ENCODE measurements at places on chromosomes 6 and 20. TPM values are rescaled to one million over a fixed set of nuclear protein-coding genes. Genes with fewer than 3 reads are reported as not detected.

DNA sequence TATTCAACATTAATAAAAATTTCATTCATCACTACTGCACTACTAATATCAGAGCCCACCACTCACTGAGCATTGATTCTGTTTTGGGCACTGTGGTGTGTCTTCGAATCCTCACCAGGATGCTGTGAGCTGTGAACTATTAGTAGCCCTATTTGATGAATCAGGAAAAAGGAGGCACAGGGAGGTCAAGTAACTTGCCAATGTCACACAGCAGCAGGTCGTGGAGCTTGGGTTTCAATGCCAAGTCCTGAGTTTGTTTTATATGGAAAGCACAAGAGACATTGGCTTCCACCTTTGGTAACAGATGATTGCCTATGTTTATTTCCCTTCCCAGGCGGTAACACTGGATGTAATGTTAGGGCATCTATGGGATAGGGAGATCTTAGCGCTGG is 15.0 kb downstream of the NQO2 start:
- no peaks in the 10 kb centered on the region for H3K27me3 ChIP-seq
- H3K4me3 ChIP-seq: no peak overlapping the region
- H3K36me3 ChIP-seq: peaks cover 91% of the 10 kb centered on the region
- no peak for DNase-seq
- H3K4me1 ChIP-seq: peaks cover 11% of the 10 kb centered on the region

Gene OR2J3
- total RNA-seq: not detected

DNA sequence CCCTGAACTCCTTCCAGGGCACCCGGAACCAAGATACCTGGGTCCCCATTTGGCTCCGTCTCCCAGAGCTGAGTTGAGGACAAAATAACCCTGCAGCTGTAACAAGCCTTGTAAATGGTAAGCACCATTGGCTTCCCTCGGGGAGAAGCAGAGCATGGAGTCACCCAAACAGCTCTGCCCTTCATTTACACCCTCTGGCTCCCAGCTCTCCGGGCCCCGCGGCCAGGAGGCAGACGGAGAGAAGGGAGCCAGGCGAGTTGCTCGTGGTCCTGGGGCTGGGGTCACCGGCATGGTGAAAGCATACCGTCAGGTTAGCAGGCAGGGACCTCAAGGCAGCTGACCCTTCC is 2.1 kb downstream of the TFEB start:
- no peaks in the 10 kb centered on the region for H3K27me3 ChIP-seq
- H3K4me3 ChIP-seq: peak overlapping the region; percentile 99
- H3K36me3 ChIP-seq: no peaks in the 10 kb centered on the region
- peak overlapping the region; percentile 100 for H3K27ac ChIP-seq

GRCh38 chr6:162467679-162468078 is 259.9 kb downstream of the PRKN start:
- H3K27me3 ChIP-seq: no peaks in the 10 kb centered on the region
- peak overlapping the region; percentile 82 for H3K27ac ChIP-seq
- H3K4me3 ChIP-seq: no peak overlapping the region
- peaks cover 15% of the 10 kb centered on the region for H3K4me1 ChIP-seq
- peak; percentile 44 for DNase-seq

- no peaks in the 10 kb centered on the region for H3K4me1 ChIP-seq
- no peaks in the 10 kb centered on the region for H3K36me3 ChIP-seq
These were observed 80.5 kb upstream of the FRMD1 start for GRCh38 chr6:168159506-168159905.

DNA sequence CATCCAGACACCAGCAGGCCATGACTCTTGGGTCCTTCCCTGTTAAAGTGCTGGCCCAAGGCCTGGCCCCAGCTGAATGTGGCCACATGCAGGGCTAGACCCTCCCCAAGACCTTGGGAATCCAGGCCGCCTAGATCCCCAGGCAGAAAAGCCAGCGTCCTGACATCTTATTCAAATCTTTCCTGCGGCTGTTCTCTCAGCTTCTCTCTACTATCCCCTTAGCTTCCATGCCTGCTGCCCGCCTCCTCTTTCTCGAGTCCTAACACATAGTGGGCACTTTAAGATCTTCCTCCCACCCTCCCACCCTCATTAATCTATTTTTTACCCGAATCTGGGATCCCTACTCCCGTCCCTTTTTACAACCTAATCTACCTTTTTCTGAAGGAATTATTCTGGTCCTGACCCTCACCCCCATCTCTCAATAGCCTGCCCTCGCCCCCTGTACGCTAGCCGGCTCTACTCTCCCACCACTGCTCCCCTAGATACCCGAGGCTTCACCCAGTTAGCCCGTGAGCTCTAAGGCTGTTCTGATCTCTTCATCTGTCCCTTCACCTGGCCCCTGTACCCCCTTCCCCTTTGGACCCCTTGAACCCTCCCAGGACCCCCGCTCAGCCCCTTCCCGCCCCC is at the start of gene CCHCR1:
Gene CCHCR1, minus strand, starts transcription at position 290 of the 627 bp plus-strand sequence. Its CDS starts 202 bp downstream, at position 88.
- peak within 1 kb of the TSS; percentile 79 for H3K27ac ChIP-seq
- H3K27me3 ChIP-seq: no peaks in the 10 kb centered on the region
- DNase-seq: no peak
- H3K36me3 ChIP-seq: peaks cover 19% of the 10 kb centered on the region
- peaks cover 31% of the 10 kb centered on the region for H3K4me1 ChIP-seq

Gene B4GALT5
- 31.0 TPM for total RNA-seq

DNA sequence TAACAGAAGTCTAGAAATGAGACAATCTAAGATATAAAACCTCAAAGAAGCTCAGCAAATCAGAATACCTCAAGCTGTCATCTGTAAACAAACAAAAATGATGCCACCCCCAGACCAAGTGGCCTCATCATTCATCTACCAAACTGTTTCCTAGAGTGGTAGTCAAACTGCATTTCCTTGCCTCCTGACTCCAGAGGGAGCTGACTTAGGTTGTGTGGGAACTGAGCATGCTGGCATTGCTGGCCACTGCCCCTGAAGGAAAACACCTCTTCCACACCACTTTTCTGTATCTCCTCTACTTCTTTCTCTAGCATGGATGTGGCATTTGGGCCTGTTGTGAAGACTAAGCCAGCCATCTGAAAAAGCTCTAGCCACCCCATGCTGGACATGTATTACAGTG is 56.3 kb downstream of the ZHX3 start:
- peaks cover 11% of the 10 kb centered on the region for H3K36me3 ChIP-seq
- no peaks in the 10 kb centered on the region for H3K27me3 ChIP-seq
- no peak overlapping the region for H3K4me3 ChIP-seq
- H3K27ac ChIP-seq: peak overlapping the region; percentile 61
- DNase-seq: no peak

Gene CGA
- total RNA-seq: not detected

GRCh38 chr6:108193835-108194234 is 28.0 kb downstream of the NR2E1 start:
- DNase-seq: no peak
- no peak overlapping the region for H3K27ac ChIP-seq
- no peaks in the 10 kb centered on the region for H3K4me1 ChIP-seq
- no peak overlapping the region for H3K4me3 ChIP-seq
- peaks cover 60% of the 10 kb centered on the region for H3K27me3 ChIP-seq

DNA sequence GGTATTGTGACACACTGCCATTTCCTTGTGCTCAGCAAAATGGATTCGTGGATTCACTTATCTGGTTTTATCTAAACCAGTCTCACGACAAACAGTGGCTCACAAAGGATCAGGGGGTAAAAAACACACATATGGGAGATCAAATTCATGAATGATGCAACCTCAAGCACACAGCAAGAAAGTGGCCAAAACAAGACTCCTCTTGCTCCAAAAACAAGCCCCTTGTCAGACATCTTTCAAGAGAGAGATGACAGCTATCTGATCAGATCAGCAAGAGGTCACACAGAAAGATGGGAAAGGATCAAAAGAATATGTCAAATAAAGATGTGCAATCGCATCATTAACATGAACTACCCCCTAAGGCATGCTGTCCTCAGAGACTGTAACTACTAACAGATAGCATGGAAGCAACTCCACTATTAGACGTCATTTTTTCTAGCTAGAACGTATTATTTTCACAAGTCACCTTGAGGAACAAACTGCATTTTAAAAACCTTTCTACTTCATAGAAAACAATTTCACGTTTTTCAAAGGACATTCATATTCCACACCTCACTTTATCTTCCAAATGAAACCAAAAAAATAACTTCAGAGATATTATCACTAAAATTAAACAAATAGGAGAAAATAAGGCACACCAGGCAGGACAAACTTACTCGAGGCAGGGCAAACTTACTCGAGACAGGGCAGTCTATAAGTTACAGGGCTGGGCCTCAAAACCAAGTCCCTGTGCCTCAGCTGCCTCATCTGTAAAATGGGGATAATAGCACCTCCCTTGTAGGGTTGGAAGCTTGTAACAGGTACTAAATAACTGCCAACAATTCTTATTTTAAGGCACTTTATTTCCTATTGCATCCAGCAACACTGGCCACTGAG is 122.3 kb downstream of the PREX1 start:
- DNase-seq: no peak
- H3K27me3 ChIP-seq: no peaks in the 10 kb centered on the region
- peaks cover 6% of the 10 kb centered on the region for H3K36me3 ChIP-seq
- H3K4me1 ChIP-seq: peaks cover 40% of the 10 kb centered on the region

Gene MAD2L1BP
- 27.6 TPM for total RNA-seq

- peaks cover 14% of the 10 kb centered on the region for H3K36me3 ChIP-seq
- no peak overlapping the region for H3K27ac ChIP-seq
- DNase-seq: no peak
- H3K27me3 ChIP-seq: no peaks in the 10 kb centered on the region
- H3K4me3 ChIP-seq: no peak overlapping the region
These were observed 242.3 kb downstream of the TMEM242 start for GRCh38 chr6:157080986-157081391.

GRCh38 chr20:35468671-35469334 is 13.4 kb downstream of the CEP250 start:
- H3K27me3 ChIP-seq: no peaks in the 10 kb centered on the region
- DNase-seq: no peak
- H3K4me3 ChIP-seq: no peak overlapping the region
- H3K27ac ChIP-seq: no peak overlapping the region

- DNase-seq: no peak
- peaks cover 14% of the 10 kb centered on the region for H3K4me1 ChIP-seq
- no peak overlapping the region for H3K27ac ChIP-seq
- H3K4me3 ChIP-seq: no peak overlapping the region
- no peaks in the 10 kb centered on the region for H3K36me3 ChIP-seq
- H3K27me3 ChIP-seq: peaks cover 4% of the 10 kb centered on the region
These were observed 169.7 kb downstream of the PHF3 start for GRCh38 chr6:63805345-63805744.

DNA sequence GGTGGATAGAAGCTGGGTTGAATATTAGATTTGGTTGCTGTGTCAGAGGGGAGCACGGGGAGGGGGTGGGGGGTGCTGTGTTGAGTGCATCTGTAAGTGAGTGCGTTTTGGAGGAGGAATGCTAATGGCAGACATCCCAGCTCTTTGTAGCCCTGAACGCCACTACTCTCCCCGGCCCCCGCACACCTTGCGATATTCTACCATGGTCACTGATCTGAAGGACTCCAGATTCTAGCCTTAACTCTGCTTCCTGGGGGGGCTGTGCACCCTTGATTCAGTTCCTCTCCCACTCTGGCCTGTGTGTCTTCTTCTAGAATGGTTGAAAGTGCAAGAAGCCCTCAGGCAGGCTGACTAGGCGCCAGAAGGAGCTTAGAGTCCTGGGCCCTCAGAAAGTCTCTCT is 7.1 kb downstream of the GLP1R start:
- H3K27ac ChIP-seq: no peak overlapping the region
- H3K36me3 ChIP-seq: peaks cover 4% of the 10 kb centered on the region
- peaks cover 23% of the 10 kb centered on the region for H3K27me3 ChIP-seq
- H3K4me1 ChIP-seq: peaks cover 57% of the 10 kb centered on the region
- H3K4me3 ChIP-seq: no peak overlapping the region

DNA sequence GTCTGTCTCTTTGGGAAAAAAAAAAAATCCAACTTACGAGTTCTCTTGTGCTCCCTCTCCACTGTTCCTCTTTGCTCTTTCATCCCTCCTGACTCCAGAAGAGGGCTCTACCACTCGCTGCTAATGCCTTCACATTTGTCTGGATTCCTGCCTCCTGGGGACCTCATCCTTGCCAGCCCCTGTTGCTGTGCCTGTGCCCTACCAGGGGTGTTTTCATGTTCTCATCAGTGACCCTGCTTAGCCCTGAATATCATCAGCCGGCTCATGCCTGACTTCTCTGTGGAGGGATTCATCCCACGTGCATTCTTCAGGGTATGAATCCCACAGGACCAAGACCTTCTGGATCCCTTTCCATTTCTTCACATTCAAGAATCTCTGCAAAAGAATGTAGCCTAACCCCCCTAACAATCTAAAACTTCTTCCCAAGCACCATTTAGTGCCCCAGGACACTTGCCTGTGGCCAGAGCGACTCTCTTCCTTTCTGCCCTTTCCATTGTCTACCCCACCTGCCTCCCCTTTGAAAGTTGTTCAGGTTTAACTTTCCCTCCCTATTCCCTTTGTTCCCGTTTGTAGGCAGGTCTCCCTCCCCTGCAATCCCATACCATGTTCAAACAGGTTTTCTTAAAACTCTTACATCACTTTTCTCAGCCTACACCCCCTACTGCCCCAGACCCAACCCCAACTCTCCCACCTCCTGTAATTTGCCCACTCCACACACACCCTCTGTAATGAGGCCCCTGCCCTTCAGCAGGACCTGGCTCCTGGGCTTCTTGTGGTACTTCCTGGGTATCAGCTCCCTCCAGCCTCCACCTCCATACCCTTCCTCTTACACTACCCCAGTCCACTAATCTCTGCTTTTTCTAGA is 50.2 kb downstream of the RREB1 start:
- no peaks in the 10 kb centered on the region for H3K27me3 ChIP-seq
- DNase-seq: no peak
- H3K36me3 ChIP-seq: no peaks in the 10 kb centered on the region
- peak overlapping the region; percentile 67 for H3K27ac ChIP-seq
- peaks cover 94% of the 10 kb centered on the region for H3K4me1 ChIP-seq

GRCh38 chr6:87391334-87391733 is 16.4 kb upstream of the CFAP206 start:
- H3K27me3 ChIP-seq: no peaks in the 10 kb centered on the region
- H3K4me1 ChIP-seq: no peaks in the 10 kb centered on the region
- no peaks in the 10 kb centered on the region for H3K36me3 ChIP-seq
- no peak overlapping the region for H3K27ac ChIP-seq
- no peak for DNase-seq

DNA sequence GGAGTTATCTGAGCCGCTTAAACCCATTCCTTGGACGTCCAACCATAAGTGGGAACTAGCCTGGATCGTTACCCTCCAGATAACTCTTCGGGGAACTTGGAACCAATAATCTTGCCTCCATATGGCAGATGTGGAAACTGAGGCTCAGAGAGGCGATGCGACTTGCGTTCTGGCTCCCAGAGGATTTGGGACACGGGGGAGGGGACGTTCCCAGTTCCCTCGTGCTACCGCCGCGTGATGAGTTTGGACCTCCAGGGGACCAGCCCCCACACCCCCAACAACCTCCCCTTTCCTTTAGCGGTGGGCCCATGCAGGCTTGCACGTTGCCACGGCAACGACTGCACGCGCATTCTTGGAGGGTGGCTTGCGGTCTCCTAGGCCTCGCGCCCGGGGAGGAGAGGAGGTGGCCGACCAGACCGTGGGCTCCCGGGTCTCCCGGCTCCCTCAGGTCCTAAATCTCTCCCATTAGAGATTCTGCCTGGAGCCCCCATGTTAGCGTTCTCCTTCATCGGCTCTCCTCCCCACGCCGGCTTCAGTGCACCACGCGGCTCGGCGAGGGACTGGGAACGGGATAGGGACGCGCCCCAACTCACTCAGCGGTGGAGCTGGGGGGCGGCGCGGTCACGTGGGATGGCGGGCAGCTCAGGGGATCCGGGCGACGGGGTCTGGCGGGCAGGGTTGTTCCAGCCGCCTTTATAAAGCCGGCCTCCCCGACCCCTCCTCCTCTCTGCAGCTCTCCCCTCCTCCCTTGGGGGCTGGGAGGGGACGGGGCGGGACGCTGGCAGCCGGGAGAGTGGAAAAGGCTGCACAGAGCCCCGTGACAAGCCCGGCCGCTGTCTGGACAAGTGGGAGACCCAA is at the start of gene PLTP:
Gene PLTP, minus strand, starts transcription at position 670 of the 858 bp plus-strand sequence. CDS start 703 bp downstream, outside the sequence.
- H3K36me3 ChIP-seq: peaks cover 4% of the 10 kb centered on the region
- peak; percentile 82 for DNase-seq
- H3K4me1 ChIP-seq: peaks cover 31% of the 10 kb centered on the region
- H3K27me3 ChIP-seq: peaks cover 17% of the 10 kb centered on the region
- peak within 1 kb of the TSS; percentile 74 for H3K4me3 ChIP-seq

All from left ventricle myocardium inferior (tissue), 1 donor.